ENCODE measurements at places on chromosomes 7 and 10.

- DNase-seq, result peak; percentile 74
Observed at GRCh38 chr7:51067757-51068156, 248.9 kb downstream of the COBL start.

GRCh38 chr10:127283017-127283416 is 86.6 kb upstream of the INSYN2A start:
- DNase-seq, result no peak

GRCh38 chr10:79404231-79404609 is 41.2 kb downstream of the ZCCHC24 start:
- DNase-seq, result peak; percentile 32

- DNase-seq, result peak; percentile 45
Observed at GRCh38 chr7:99928994-99929729, at the start of gene GJC3. Gene GJC3 (minus strand): TSS chr7:99929620. CDS start chr7:99929620, 0 bp downstream.

GRCh38 chr7:23012908-23013714 is 819 bp downstream of the HYCC1 start:
- no peak for DNase-seq

GRCh38 chr10:86668297-86669165 is at the start of gene LDB3:
Gene LDB3 (plus strand): TSS chr10:86668511. CDS start chr10:86668692, 181 bp downstream.
- DNase-seq, result peak; percentile 45

- no peak for DNase-seq
Observed at GRCh38 chr7:138662076-138662990, 38.8 kb downstream of the SVOPL start.

GRCh38 chr10:38032886-38033285 is 22.4 kb downstream of the ZNF33A start:
- DNase-seq, result peak; percentile 11

DNA sequence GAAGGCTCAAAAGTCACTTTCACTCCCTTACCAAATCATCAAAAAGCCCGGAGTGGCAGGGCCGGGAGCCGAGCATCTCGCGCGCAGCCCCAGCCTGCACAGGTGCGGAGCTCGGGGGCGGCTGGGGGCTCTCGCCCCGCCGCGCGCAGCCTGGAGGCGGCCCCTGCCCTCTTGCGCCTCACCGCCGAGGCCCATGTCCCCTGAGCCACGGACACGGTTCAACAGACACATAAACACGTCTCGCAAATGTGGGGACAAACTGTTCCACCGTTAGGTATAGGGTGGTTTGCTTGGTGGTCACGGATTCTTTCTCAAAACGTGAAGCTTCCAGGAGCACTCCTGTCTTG is 700 bp downstream of the GSAP start:
- DNase-seq, result peak; percentile 33

GRCh38 chr10:60175441-60175971 is 214.2 kb downstream of the ANK3 start:
- DNase-seq, result no peak

- no peak for DNase-seq
Observed at GRCh38 chr7:118755067-118755625, 530.6 kb downstream of the ANKRD7 start.

Measured in body of pancreas (tissue), 4 donors.